Natural killer cell treated with Interleukin-12 subunit alpha and Interleukin-12 subunit beta and Interleukin-15 and Interleukin-18, amount 100 ng/mL, for 72 hours (primary cell): ENCODE measurements at places on chromosomes 2 and 18.

DNA sequence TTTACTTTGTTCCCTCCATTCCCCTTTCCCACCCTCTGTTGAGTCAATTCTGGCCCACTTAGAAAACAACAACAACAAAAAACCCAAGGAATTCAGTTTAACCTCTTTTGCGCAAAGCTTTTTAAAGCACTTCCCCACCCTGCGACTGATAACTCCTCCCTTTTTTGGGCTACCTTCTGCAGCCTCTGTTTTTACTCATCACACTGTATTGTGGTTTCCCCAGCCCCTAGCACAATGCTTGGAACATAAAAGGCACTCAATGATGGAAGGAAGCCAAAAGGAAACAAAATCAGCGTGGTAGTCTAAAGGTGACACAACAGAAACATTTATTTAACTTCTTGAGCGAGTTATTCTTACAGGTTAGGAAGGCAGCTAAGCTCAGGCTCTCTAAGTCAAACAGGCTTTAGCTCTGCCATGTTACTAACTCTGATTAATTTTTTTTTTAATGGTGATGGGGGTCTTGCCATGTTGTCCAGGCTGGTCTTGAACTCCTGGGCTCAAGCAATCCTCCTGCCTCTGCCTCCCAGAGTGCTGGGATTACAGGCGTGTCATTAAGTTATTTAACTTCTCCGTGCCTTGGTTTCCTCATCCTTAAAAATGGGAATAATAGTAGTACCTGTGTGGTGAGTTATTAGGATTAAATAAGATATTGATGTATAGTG lies 1.3 kb downstream of the CEP68 start:
- DNase-seq: no peak
- H3K27me3 ChIP-seq: no peaks in the 10 kb centered on the region
- peak overlapping the region; percentile 96 for H3K4me3 ChIP-seq
- peak overlapping the region; percentile 57 for H3K27ac ChIP-seq

GRCh38 chr2:9422321-9423099 lies 818 bp downstream of the ITGB1BP1 start:
- peak; percentile 63 for DNase-seq
- peaks cover 26% of the 10 kb centered on the region for H3K4me1 ChIP-seq
- no peaks in the 10 kb centered on the region for H3K27me3 ChIP-seq
- no peak overlapping the region for H3K27ac ChIP-seq

- no peaks in the 10 kb centered on the region for H3K36me3 ChIP-seq
- DNase-seq: no peak
- no peaks in the 10 kb centered on the region for H3K27me3 ChIP-seq
- H3K27ac ChIP-seq: no peak overlapping the region
- H3K4me3 ChIP-seq: no peak overlapping the region
Observed at GRCh38 chr2:43080571-43081021, 145.8 kb downstream of the ZFP36L2 start.

DNA sequence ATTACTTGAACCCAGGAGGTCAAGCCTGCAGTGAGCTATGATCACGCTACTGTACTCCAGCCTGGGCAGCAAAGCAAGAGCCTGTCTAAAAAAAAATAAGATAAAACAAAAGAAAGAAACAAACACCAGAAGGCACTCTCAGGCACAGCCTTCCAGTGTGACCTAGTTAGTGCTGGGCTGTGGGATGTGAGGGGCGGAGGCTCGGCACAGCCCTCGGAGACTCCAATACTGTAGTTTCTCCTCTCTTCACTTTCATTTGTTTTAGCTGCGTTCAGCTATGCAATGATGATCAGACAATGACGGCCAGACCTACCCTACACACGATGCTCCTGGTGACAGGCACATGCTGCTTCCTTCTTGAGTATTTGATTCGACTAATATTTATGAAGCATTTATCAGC lies 127.7 kb downstream of the SOCS6 start:
- H3K4me3 ChIP-seq: no peak overlapping the region
- no peak overlapping the region for H3K27ac ChIP-seq
- DNase-seq: no peak
- no peaks in the 10 kb centered on the region for H3K4me1 ChIP-seq
- H3K27me3 ChIP-seq: peaks cover 2% of the 10 kb centered on the region
- no peaks in the 10 kb centered on the region for H3K36me3 ChIP-seq

DNA sequence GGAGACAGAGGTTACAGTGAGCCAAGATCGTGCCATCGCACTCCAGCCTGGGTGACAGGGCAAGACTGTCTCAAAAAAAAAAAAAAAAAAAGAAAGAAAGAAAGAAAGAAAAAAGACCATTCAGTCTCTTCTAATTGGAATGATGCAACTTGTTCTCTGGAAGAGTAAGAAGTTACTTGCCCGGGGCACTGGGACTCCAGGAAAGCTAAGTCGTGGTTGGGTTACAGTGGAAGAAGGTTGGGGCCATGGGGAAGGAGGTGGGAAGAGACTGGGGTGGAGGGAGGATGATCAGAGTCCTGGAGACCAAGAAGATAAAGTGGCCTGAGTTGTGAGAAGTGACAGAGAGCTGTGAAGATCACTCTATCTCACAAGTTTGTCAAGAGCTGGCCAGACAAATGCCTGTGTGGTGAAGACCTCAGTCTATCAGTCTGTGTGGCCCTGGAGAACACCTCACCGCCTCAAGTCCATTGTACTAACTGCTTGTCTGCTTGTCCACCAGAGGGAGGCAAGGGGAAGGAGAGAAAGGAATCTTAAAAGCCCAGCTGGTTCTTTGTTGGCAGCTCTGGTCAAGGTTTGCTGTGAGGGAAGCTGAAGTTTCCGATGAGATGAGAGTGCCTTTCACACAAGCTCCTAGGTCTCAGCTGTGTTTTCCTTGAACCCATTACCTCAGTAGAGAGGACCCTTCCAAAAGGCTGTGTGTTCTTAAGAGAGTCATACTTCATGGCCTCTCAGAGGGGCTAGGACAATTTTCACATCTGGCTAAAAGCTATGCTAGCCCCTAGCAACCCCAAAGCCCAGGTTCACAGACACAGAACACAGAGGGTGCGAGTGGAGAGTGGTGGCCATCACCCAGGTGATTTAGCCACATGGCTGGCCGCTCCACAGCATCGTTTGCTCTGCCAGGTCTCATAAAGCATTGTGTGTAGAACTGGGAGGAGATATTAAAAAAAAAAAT lies 72.0 kb upstream of the TMEM178A start:
- H3K36me3 ChIP-seq: no peaks in the 10 kb centered on the region
- no peak for DNase-seq
- H3K4me3 ChIP-seq: no peak overlapping the region
